ENCODE measurements at places on chromosomes 2 and 18.

DNA sequence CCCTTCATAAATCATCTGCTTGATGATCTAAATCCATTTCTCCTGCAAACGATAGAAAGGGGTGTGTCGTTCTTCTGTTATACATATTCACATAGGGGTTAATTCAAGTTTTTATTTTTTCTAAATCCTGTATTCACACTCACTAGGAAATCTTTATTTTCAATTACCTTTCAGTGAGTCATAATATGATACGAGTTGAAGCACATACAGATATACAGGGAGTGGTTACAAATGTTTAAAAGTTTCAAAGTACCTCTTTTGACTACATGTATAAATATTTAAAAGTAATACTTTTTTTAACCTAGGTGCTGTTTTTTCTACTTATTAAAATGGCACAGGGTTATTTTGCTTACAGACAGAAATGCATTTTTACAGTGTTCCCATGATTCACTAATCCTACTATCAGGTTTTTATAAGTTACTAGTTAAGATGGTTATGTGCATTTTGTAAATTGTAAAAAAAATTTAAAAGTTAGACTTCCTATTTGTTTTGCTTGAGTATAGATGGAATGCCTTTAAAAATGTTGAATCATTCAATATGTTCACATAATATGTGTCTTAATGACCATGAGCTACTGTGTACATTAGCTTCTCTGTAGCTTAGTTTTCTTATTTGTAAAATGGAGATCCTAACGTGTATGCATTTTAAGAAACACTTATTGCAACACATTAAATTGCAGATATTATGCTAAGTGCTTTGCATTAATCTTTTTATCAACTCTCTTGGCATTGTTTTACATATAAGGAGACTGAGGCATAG is 1378.1 kb downstream of the DSC3 start:
- no peak for DNase-seq

- DNase-seq, result no peak
These were observed 332.9 kb upstream of the DCC start for GRCh38 chr18:52007105-52007504.

DNA sequence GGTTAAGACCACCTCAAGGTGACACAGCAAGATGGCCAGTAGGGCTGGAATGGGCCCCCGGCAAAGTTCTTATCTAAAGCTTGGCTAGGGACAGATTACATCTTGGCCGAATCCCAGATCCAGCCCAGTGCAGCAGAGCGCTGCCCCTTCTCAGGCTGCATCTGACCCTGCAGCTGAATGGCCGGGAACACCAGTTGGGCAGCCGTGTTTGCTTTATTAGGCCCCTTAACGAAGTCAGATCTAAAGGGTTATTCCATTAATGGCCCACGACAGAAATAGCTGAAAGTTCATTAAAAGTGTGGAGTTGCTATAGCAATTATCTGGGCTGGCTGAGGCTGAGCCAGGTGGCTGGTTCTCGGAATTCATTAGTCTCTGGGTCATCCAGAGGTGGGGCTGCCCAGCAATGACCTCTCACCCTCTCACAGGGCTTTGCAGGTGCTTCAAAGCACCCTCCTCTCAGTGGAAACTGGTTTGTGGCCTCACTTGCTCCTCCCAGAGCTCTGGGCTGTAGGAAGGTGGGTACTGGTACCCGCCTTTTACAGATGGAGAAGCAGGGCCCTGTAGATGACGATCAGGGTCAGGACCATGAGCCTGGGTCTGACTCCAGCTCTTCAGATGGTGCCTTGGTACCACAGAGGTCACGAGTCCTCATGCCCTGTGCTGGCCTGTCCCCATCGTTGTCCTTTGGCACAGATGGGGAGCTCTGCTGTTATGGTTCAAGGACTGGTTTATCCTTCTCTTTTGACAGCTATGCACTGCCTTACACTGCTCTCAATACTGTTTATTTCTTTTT is 68.8 kb downstream of the EMX1 start:
- DNase-seq, result no peak

GRCh38 chr2:149037851-149038250 is 648 bp upstream of the LYPD6B start:
- DNase-seq, result no peak

Measured in activated CD4-positive, alpha-beta T cell treated with anti-CD3 and anti-CD28 coated beads, Interleukin-2, amount 10 ng/mL, durations not matched to agents 7 days and 5 days (primary cell).